T-helper 17 cell (primary cell): ENCODE measurements at places on chromosomes 4 and X. TPM values are rescaled to one million over a fixed set of nuclear protein-coding genes. Genes with fewer than 3 reads are reported as not detected.

ZFP42 gene
- total RNA-seq = not detected

BMPR1B gene
- total RNA-seq = not detected

DNA sequence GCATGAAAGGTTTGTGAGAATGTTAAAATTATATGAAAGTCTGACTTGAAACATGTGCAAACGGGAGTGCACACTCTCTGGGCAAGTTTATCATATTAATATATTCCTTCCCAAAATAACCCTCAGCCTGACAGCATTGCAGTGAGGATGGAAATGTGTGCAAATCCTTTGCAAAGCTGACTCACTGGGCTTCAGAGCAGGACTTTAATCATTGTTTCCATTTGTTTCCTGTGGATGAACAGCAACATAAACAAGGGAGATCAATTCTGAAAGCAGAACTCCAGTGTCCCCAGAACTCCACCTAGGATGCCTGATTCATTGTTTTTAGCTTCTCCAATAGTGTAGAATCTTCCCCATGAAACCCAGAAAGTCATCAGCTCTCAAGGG, 32.9 kb downstream of the SLC2A9 start:
- no peak for DNase-seq

- no peak for DNase-seq
Measured at GRCh38 chrX:46758163-46758955, 559 bp downstream of the SLC9A7 start.

- DNase-seq = no peak
Measured at GRCh38 chrX:7117587-7117986, 29.9 kb upstream of the STS start.

GRCh38 chr4:2593003-2593402, 56.6 kb downstream of the FAM193A start:
- DNase-seq = no peak

- DNase-seq = no peak
Measured at GRCh38 chr4:3716631-3717235, 49.5 kb upstream of the ADRA2C start.
